ENCODE measurements at places on chromosomes 6 and 20.

DNA sequence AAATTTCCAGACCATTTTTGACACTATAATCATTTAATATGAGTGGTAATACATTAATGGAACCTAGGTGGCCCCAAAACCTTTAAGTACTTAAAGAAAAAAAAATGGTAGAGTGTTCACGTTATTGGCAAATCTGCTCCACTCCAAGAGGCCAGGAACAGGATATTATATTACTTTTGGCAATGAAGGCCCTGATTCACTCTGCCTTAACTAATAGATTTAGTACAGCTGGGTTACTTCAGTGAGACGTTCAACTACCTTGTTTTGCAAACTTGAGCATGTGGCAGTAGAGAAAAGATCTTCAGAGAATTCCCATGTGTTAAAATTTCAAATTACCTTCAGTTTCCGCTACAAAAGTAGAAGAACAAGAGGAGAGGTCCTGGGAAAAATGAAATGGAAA, 12.8 kb downstream of the ADNP start:
- DNase-seq: no peak

- DNase-seq: no peak
Observed at GRCh38 chr20:5691918-5692618, 58.1 kb upstream of the SHLD1 start.

- DNase-seq: no peak
Observed at GRCh38 chr20:59171986-59172385, 8.4 kb downstream of the ZNF831 start.

DNA sequence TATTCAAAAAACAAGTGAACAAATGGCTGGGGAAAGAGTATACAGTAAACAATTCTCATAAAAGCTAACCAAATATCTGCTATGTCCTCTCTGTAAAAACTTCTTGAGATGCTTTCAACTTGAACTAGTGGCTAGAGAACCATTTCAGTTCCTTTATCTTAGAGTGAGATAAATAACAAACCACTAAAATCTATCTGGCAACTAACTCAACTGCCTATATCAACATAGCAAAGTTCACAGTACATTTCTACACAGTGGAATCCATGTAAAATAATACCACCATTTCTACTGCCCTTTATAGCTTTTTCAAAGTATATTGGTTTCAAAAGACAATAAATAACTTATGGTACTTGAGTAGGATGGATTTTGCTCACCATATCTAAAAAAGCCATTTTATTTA, 95.1 kb downstream of the MMS22L start:
- no peak for DNase-seq

GRCh38 chr20:48831718-48832404, 4.1 kb upstream of the PREX1 start:
- DNase-seq: peak; percentile 72

- DNase-seq: no peak
Observed at GRCh38 chr20:24405810-24406209, 63.6 kb upstream of the SYNDIG1 start.

GRCh38 chr6:27237089-27237803, 10.3 kb upstream of the PRSS16 start:
- DNase-seq: no peak

DNA sequence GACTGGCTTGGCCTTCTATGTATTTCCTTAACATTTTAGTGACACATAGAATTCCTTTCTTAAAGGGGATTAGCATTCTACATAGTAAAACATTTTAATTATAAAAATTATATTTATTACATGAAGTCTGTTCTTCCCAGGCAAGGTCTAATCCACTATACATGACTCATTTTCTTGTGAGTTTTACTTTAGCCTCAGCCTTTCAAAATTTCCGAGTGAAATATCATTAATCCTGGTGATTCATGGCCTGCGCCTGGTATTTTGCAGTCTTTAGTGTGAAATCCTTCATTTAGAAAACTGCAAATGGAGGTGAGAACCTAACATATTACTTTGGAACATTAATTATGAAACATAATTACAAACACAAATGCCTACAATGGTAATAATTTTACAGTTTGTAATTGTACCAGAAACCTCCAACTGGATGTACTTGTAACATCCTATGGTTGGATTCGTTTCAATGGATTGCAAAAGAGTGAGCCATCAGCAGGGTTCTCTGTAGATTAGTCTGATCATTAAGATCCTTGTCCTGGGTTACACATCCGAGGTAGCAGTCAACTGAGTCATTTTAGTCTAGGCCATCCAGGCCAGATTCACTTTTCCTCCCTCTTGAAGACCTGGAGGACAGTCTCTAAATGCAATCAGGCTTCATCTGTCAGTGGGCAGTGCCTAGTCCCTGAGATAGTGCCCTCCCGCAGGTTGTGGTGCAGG, 272.0 kb downstream of the PACRG start:
- DNase-seq: no peak

DNA sequence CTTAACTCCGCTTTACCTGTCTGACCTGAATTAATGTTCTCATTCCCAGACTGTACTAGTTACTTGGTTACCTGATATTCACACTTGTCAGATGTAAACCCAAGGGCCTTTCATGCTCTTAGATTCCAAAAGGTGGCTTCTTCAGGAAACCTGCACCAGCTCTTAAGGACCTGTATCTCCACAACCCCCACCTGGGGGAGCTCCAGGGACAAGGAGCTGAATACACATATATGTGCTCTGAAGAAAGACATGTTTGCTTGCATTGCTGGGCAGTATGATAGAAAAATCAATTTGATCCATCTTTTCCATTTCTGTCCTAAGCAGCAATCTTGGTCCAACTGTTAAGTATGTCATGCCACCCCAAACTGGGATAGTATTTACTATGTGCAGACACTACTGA, 64.8 kb upstream of the POU3F2 start:
- DNase-seq: no peak

- no peak for DNase-seq
Observed at GRCh38 chr6:138089325-138089724, 17.9 kb downstream of the PERP start.

GRCh38 chr6:20319520-20320357, 81.9 kb upstream of the E2F3 start:
- DNase-seq: no peak

DNA sequence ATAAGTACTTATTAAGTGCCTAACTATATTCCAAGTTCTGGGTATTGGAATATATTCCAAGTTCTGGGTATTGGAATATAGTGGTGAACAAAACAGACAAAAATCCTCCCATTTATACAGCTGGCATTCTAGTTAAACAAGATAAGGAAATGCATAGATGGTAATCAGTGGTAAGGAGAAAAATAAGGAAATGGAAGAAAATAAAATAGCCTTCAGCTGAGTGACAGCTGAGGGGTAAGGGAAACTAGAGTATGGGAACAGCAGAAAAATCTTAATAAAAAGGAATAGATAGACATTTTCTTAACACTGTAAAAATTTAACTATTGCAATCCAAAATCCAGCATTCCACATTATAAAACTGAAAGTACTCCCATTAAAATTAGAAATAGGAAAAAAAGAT, 17.2 kb upstream of the WFDC10A start:
- no peak for DNase-seq

- no peak for DNase-seq
Observed at GRCh38 chr20:4787069-4787468, 65.4 kb downstream of the PRND start.

DNA sequence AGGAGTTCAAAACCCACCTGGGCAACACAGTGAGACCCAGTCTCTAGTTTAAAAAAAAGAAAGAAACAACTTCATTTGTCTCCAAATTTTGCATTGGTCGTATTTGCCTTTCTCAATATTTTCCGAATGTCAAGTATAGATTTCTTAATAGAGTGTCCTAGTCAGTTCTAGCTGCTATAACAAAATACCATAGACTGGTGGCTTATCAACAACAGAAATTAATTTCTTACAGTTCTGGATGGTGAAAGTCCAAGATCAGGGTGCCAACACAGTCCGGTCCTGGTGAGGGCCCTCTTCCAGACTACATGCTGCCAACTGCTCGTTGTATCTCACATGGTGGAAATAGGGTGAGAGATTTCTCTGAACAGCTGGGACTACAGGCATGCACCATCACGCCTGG, 34.0 kb downstream of the NQO2 start:
- DNase-seq: no peak

- DNase-seq: no peak
Observed at GRCh38 chr6:55974688-55975087, 99.3 kb upstream of the BMP5 start.

DNA sequence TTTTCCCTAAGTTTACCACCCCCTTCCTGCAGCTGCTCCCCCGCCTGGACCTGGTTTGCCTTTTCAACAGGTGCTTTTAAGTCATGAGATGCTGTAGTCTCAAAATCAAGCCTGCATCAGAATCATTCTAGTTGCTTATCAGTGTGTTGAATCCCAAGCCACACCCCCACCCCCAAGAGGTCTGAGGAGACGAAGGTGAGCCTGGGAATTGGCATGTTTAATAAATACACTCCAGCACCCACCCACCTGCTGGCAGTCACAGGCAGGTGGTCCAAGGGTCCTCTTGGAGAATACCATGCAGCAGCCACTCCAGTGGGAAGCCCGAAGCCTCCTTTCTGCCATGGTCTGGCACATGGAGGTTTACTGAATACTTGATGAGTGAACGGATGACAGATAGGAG, 1.1 kb upstream of the ADIG start:
- DNase-seq: no peak

DNA sequence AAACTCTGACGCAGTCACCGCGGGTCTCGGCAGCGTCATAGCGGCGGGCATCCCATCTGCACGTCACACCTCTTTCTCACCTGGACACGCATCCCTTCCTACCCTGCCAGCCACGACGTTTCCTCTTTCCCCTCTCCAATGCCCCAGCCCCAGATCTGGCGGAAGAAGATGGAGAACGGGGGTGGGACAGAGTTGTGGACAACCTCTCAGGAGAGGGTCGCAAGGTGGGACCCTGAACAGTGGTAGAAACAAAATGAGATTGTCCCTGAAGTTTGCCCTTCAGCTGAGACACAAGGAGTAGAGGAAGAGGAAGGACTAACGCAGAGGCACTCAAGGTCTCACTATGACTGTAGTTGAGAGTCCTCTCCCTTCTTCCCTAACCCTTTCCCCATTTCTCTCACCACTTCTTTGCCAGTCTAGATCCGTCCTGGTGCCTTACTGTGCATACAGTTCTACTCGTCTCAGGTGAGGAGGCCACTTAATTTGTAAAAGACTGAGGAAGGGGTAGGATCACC, 562 bp downstream of the TRIM39 start:
- DNase-seq: no peak

DNA sequence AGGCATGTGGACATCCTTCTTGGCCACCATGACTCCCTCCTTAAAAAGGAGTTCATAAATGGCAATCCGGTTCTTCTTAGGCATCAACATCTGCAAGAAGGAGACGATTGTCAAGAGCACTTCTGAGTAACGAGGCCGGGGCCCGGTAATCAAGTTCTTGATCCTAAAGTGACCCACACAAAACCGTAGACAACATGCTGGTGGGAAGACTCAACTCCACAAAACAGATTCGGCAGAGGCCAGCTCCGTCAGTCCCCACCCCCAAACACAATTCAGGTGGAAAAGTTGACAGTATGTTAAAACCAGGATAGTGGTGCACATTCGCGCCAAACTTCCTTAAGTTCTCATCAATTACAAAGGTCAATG, 754 bp downstream of the RPS10 start:
- DNase-seq: no peak

DNA sequence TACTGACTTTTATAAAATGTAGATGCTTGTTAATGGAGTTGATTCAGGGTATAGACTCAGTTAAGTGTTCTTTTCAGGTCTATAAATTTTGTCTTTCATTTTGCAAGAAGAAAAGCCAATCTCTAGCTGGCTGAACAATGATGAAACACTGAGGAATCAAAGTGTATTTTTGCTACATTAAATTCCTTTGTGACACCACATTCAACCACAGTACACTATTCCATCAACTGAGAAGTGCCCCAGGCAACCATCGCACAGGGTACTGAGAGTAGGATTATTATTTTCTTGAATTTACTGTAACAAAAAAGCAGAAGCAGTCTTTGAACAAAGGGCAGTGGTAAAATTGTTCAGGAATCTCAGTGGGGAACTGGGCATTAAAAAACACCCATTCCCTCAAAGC, 83.6 kb downstream of the PREP start:
- no peak for DNase-seq

GRCh38 chr6:169700296-169700695, 1.5 kb downstream of the WDR27 start:
- no peak for DNase-seq

DNA sequence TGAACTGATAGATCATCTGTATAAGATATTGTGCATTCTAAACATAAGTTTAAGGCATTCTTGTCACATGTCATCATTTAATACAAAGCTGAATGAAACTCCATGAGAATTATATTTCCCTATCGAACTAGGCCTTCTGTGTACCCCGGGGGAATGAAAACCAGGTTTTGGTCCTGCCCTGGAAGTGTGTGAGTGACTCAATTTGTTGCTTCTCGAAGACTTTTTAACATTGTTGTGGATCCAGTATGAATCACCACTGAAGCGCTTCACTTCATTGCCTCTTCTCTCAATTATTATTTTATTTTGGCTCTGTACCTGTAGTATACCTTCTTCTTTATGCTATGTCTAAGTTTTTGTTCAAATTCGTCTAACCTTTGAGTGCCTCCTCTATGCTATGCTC, 150.8 kb downstream of the GRIK2 start:
- no peak for DNase-seq

GRCh38 chr6:40958738-40959137, 80.3 kb downstream of the UNC5CL start:
- no peak for DNase-seq

DNA sequence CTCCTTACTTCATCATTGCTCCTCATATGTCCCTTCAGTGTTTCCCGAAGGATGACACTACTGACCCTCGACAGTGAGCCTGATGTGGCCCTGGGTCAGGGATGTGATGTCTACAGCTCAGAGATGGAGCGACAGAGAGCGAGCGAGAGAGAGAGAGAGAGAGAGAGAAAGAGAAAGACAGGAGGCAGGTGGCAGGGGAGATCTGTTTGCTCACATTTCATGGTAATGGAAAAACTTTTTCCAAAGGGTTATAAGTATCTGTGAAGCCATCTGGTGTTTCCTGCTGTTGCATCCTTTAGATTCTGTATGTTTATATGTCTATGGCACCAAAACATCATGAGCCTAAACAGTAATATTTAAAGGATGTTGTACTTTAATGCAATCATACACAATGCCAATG, 77.2 kb downstream of the PPP1R3G start:
- no peak for DNase-seq

DNA sequence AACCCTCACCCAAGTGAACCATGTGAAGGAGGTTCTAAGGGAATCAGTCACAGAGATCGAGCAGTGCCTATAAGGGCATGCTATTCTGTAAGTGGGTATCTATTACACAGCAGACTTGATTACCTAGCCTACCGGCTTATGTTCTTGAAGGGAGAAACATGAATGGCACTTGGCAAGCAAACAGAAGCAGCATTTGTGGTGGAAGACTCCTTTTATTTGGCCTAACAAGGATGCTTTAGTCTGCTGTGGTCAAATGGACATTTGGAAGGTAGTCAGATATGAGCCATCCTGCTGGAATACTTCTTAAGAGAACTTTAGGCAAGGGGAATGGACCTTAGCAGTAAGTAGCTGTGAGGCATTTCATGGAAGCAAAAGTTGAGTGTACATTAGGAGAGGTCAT, 126.3 kb downstream of the COL12A1 start:
- DNase-seq: no peak
